ENCODE measurements at places on chromosomes 3 and 15.

DNA sequence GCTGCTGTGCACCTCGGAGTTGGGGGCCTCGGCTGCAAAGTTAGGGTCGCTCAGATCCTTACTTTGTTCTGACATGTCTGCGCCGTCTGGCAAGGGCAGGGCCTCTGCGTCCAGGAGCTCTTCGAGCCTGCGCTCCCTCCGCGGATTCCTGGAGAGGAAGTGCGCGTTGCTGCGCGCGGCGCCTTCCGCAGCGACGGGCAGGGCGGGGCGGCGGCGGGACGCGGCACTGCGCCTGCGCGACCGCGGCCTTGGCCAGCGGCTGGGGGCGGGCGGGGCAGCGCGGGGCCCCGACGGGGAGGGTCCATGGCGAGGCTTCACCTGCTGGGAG, at the start of gene NDN:
TSS of gene NDN (minus strand) at position 163 of the 328 bp plus-strand sequence. CDS start at position 75, 88 bp downstream.
- DNase-seq, result no peak

DNA sequence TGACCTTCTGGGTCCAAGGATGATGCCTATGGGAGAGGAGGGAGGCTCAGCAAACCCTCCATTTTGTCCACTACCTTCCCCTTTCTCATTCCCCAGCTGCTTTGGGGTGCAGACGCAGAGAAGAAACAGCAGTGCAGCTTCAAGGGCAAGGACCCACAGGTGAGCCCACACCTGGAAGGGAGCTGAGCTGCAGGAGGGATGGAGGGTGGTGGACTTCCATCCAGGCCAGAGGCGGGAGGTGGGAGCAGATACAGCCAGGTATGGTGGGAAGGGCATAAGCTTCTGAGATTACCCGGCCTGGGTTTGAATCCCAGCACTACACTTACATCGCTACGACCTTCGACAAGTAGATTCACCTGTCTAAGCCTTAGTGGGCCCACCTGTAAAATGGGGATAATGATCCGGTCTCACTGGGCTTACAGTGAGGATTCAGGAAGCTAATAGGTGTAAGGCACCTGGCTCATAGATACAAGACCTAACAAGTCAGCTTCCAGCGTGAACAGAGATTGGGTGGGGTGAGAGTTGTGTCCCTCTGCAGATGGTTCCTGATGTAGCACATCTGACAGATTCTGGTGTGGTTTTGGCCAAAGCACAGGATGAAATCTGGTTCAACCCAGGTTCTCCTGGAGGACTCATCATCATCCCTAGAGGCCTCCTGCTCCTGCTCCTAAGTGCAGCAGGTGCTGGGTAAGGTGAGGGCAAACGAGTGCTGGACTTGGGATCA, 15.9 kb downstream of the CIB1 start:
- DNase-seq, result no peak

DNA sequence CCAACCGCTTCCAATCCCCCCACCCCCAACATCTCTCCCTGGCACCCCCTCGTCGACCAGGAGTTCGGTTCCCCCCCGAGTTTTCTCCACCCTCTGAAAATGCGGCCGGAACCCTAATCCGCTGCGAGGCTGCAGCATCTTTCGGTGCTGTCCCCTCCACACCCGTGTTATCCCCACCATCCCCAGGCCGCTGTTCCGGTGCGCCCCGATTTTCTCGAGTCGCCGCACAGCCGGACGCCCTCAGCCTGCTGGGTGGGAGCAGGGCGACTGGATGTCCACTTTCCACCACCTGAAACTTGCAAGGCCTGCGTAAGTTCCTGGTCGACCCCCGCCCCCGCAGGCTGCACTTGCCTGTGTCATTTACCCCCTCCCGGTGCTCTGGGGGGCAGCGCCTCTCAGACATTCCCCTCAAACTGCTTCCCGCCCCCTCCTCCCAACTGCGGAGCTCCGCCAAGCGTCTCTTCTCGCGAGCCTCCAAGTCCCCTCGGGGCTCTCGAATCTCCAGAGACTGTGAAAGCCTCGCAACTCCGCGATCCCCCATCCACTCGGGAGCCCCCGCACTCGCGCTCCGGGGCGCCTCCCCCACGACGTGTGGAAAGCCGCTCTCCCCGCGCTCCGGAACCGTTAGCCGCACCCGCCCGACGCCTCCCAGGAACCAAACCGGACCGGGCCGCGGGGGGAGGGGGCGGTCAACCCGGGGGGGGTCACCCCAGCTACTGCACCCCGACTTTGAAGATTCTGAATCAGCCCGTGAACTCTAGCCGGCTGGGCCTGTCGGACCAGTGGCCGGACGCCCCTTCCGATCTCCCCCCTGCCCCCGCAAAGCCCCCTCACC, 566 bp downstream of the ETV5 start:
- no peak for DNase-seq

DNA sequence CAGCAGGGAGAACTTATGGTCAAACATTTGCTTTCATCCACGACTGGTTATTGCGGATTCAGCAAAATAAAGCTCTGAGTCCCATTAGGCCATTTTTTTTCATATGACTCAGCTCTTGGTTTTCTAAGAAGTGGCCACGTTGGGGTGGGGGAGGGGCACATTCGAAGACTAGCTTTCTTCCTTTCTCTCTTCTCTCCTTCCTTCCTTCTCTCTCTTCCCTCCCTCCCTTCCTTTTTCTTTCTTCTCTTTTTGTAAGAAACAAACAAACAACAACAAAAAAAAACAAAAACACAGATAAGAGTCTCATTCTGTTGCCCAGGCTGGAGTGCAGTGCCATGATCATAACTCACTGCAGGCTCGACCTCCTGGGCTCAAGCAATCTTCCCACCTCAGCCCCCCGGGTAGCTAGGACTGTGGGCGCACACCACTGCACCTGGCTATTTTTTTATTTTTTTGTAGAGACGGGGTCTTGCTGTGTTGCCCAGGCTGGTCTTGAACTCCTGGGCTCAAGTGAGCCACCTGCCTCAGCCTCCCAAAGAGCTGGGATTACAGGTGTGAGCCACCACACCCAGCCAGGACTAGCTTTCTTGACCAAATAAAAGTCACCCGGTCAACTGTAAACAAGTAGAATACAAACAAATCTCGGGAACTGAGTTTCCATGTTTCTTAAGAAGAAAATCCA, 41.6 kb downstream of the ABCC5 start:
- DNase-seq, result no peak

GRCh38 chr3:168467115-168467714, 371.5 kb upstream of the GOLIM4 start:
- DNase-seq, result no peak

- no peak for DNase-seq
These were observed 23.3 kb downstream of the CCDC13 start for GRCh38 chr3:42749753-42750231.

- no peak for DNase-seq
These were observed 215.8 kb downstream of the AGBL1 start for GRCh38 chr15:86295511-86295910.

- no peak for DNase-seq
These were observed 56.3 kb downstream of the PPARG start for GRCh38 chr3:12345141-12345561.

GRCh38 chr3:30343861-30344260, 262.5 kb upstream of the TGFBR2 start:
- no peak for DNase-seq

DNA sequence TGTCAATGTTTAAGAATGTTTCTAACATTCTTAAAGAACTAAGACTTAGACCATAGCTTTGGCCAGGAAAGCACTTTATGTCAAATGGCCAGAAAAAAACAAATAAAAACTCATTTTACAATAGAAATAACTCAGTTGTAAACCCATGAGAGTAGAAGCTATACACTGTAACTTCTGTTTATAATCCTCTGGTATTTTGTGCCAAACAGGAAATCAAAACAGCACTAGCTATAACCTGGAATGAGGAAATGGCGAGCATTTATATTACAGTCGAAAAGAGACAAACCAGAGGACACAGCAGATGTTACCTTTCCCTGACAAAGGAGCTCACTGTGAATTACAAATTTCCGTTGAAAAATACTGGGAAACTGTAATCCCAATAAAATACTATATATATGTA, 10.3 kb downstream of the GK5 start:
- no peak for DNase-seq

- no peak for DNase-seq
These were observed 40.0 kb downstream of the CTXND1 start for GRCh38 chr15:80211976-80212375.

DNA sequence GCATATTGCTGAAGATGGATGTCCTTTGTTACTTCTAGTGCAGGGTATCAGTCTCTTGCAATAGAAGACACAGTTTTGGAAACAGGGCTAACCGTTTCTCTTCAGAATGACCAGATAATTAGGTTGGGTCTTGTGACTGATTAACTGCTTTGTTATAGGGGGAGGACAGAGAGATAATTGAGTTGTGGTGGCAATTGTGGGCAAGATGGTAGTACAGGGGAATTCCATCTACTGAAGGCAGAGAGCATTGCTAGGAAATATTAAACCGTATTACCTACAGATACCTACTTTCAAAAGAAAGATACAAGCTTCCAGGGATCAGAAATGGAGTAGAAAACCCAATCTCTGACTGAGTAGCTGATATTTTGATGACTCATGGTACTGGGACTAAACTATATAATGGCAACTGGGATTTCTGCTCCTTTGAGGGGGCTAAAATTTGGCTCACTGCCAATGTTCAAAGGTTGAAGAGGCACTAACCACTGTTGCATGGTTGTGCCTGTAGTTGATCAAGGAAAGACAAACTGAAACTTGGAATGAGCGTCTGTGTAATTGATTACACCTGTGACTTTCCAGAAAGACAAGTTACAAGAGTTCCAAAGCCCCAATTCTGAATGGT, 4.2 kb downstream of the PRR23B start:
- no peak for DNase-seq

Measured in activated T-cell treated with anti-CD3 and anti-CD28 coated beads for 24 hours (primary cell).